Activated T-cell treated with anti-CD3 and anti-CD28 coated beads for 24 hours (primary cell): ENCODE measurements at places on chromosomes 6 and 20.
A peak's percentile ranks its signal among the peaks of the same experiment; 100 is the strongest.

DNA sequence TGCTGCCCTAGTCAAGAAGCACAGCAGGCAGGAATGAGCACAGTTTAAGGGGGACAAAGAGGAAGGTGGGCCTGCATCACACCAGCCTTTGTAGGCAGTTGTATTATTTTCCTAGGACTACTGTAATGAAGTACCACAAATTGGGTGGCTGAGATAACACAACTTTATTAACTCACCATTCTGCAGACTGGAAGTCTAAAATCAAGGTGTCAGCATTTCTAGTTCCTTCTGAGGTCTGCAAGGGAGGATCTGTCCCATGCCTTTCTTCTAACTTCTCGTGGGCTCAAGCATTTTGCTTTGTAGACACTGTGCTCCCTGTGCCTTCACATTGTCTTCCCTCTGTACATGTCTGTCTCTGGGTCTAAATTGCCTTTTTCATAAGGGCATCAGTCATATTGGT lies 488.5 kb upstream of the JARID2 start:
- no peak for DNase-seq

GRCh38 chr20:17138237-17138636 lies 88.6 kb upstream of the PCSK2 start:
- no peak for DNase-seq

- no peak for DNase-seq
Measured at GRCh38 chr6:151069641-151070040, 170.1 kb upstream of the AKAP12 start.

DNA sequence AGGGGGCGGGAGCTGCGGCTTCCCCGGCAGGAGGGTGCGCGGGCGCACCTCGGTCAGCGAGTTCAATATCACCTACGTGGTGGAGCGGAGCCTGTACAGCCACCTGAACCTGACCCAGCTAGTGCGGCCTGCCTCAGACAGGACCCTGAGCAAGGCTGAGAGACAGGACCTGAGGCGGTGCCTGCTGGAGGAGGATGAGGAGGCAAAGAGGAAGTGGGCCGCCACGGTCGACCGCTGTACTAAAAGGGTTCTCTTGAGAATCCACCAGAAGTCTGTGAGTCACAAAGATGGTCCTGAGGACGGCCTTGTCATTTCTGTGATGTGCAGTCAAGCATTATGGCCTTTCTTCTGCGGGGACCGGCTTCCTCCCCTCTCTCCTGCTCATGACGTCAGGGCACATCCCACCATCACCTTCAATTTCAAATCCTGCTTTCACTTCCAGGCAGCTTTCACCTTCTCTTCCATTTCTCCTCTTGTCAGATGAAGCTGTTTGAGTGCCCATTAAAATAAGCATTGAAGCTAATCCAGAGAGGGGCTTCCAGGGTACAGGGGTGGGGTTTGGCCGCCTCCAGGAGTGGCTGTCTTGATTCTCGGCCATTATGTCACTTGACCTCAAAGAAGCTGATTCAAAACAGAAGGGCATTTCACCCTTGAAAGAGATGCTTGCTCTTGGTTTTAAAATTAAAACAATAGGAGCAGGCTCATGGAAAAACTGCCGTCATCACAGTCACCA lies 177.6 kb downstream of the SASH1 start:
- no peak for DNase-seq

- no peak for DNase-seq
Measured at GRCh38 chr20:62635852-62636251, 6.5 kb upstream of the SLCO4A1 start.

- DNase-seq = no peak
Measured at GRCh38 chr6:35624341-35625070, 64.2 kb downstream of the FKBP5 start.

DNA sequence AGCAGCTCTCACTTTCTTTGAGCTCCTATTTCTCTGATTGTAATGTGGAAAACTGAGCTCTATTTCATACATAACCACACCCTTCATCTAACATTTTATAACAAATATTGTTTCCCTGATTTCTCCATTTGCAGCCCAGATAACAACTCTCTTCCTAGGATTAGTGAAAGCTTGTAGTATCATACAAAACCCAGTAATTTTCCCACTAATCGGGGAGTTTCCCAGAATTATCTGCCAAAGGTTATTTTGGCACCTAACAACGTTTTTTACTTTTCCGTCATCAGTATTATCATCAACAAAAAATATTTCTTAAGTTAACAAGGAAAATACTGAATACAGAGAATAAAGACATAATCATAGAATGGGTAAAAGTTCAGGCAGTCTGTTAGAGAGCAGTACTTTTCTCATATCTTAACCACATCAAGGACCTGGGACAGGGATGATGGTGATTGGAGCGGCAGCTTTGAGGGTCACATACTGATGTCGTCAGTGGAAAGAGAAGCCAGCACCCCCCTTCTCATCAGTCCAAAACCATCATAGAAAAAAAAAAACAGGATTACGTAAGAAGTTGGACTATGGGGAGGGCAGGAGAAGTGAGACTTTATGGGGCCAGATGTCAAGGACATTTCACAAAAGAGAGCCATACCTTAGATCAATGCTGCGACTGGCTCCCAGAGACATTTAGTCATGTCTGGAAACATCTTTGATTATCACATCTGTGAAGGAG lies 166.1 kb upstream of the TNFAIP3 start:
- no peak for DNase-seq

DNA sequence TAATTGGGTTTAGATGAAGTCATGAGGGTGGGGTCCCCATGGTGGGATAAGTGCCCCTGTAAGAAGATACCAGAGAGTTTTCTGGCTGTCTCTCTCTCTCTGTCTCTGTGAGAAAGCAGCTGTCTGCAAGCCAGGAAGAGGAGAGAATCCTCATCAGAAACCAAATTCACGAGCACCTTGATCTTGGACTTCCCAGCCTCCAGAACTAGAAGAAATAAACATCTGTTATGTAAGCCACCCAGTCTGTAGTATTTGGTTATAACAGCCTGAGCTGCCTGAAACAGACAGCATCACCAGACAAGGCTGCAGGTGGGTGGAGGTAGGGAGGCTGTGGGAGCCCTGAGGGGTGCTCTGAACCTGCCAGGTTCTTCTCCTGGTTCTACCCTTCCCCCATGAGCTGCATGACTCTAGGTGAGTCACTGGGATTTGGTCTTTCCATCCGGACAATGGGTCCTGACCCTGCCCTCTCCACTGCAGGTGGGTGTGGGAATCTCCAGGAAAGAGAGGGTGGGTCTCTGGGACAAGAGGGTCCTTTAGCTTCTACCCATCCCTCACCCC lies 34.3 kb upstream of the VEGFA start:
- DNase-seq = no peak

DNA sequence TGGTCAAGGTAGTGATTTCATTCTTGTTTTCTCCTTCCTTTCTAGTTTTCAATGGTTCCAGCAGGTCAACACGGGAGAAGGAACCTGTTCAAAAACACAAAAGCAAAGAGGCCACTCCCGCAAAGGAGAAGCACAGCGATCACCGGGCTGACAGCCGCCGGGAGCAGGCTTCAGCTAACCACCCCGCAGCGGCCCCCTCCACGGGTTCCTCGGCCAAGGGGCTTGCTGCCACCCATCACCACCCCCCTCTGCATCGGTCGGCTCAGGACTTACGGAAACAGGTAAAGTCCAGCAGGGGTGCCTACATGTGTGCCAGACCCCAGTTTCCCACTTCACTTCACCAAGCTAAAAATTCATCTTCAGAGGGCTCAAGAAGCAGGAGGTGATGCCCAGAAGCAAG lies 175.6 kb downstream of the DTNBP1 start:
- DNase-seq = no peak

DNA sequence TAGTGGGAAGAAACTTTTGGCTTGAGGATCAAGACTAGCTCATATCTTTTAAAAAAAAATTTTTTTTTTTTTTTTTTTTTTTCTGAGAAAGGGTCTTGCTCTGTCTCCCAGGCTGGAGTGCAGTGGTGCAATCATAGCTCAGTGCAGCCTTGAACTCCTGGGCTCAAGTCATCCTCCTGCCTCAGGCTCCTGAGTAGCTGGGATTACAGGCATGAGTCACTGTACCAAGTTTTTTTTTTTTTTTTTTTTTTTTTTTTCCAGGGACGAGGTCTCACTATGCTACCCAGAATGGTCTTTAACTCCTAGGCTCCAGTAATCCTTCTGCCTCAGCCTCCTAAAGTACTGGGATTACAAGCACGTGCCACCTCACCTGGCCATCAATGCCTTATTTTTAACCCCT lies 27.9 kb downstream of the GCLC start:
- no peak for DNase-seq

GRCh38 chr6:145540741-145541140 lies 194.6 kb downstream of the EPM2A start:
- no peak for DNase-seq

GRCh38 chr20:24584538-24585356 lies 115.3 kb downstream of the SYNDIG1 start:
- no peak for DNase-seq

- no peak for DNase-seq
Measured at GRCh38 chr20:41533537-41534136, 84.5 kb downstream of the CHD6 start.

- no peak for DNase-seq
Measured at GRCh38 chr6:149831308-149831820, 32.8 kb downstream of the LRP11 start.

GRCh38 chr6:5809450-5809849 lies 197.3 kb downstream of the NRN1 start:
- no peak for DNase-seq

DNA sequence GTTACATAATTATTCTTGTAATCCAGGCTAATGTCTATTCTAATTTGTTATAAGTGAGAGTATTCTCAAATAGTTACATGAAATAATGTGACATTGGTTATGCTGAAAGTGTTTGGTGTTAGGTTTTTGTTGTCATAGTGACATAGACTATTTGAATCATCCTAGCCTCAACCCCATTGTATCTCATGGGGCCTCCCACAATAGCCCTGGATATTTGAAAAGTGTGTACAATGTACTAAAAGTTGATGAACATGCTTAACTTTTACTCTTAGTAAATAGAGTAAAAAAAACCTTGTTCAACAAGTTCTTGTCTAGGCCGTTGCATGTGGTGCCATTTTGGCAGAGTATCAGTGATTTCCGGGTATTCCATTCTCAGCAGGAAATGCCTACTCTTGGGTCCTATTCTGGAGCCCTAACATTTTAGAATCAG lies 83.0 kb downstream of the RTN4IP1 start:
- no peak for DNase-seq

- no peak for DNase-seq
Measured at GRCh38 chr20:9093218-9093957, 24.5 kb downstream of the PLCB4 start.

DNA sequence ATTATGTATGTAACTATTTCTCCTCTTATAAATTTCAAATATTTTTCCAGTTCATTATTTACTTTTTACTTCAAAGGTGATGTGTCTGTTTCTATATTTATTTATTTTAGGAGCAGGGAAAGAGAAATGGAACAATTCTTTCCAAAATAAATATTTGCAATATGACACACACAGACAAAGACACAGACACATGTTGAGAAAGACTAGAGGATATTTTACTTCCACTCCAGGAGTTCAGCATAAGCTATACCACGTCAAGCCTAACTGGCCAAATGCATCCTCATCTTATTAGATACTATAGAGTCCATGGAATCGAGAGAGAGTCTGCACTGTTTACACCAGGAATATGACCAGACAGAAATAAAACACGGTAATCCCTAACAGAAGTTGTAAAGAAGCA lies 13.3 kb downstream of the RALGAPA2 start:
- DNase-seq = no peak

GRCh38 chr20:23565503-23566045 lies 2.7 kb downstream of the CST9L start:
- no peak for DNase-seq

GRCh38 chr6:133218852-133219251 lies 22.3 kb upstream of the EYA4 start:
- no peak for DNase-seq

DNA sequence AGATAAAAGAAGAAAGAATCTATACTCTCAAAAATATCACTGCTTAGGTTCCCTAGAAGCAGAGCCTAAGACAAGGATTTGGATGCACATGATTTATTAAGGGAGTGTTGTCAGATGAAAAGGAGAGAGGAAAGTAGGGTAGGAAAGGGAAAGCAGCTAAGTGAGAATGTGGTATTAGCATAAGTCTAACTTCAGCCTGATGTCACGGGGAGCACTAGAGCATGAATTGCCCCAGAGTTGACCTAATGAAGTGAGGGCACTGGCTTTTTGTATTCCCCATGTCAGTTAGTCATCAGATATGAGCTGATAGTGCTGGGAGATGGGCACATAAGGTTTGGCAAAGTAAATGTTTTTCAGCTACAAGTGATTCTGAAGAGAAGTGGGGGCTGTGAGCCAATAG lies 129.0 kb upstream of the THEMIS start:
- DNase-seq = no peak

DNA sequence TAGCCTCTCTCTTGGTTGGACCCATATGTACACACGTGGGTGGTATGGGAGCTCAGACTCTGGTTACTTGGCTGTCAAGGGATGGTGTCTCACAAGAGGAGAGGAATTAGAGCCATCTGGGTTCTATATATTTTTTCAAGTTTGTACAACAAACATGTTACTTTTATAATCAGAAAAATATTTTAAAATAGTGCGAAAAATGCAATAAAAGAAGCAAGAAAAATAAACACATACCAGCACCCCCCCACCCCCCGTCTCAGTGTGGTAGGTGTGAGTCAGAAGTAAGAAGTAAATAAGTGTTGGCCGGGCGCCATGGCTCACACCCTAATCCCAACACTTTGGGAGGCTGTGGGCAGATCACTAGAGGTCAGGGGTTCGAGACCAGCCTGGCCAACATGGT lies 2.1 kb upstream of the TIAM2 start:
- DNase-seq = no peak

- DNase-seq = no peak
Measured at GRCh38 chr20:10848810-10849370, 175.1 kb upstream of the JAG1 start.

GRCh38 chr6:142946924-142947713 lies 2.1 kb upstream of the HIVEP2 start:
- DNase-seq = peak; percentile 69

GRCh38 chr6:34043359-34043758 lies 102.5 kb downstream of the GRM4 start:
- DNase-seq = no peak

- no peak for DNase-seq
Measured at GRCh38 chr6:125303512-125303854, 1.7 kb upstream of the HDDC2 start.

- DNase-seq = no peak
Measured at GRCh38 chr6:38813041-38813823, 98.1 kb downstream of the DNAH8 start.

DNA sequence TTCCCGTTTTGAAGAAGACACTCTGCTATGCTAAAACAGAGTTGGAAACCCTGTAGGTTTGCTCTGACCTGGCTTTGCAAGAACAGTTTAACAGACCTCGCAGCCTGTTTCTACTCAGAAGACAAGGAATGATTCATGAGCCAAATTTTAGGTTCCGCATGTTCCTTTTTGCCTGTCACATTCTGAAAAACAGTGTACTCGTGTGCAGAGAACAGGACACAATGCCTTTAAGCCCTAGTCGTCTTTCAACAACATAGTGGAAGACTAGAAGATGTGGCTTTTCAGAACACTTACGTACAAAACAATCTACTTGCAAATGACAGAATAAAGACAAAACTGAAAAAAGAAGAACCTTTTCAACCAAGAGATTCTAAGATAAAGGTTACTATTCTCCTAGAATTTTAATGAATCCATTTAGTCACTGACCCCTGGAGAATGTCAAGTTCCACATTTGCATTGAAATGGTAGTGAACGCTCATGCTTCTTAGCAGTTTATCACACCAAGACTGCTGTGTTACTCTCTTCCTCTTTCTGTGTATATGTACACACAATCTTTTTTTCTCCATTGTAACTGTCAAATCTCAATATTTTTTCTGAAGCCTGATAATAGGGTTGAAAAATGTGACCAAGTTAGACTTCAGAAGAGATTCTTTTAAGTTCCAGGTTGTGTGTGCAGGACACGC lies 220.7 kb upstream of the NRSN1 start:
- no peak for DNase-seq
